ENCODE measurements at places on chromosomes 7 and 10.

- DNase-seq, result no peak
Observed at GRCh38 chr7:85114342-85114741, 72.5 kb downstream of the SEMA3D start.

GRCh38 chr10:69896606-69897231 is 95.0 kb downstream of the COL13A1 start:
- no peak for DNase-seq

- no peak for DNase-seq
Observed at GRCh38 chr10:71038091-71038633, 149.8 kb upstream of the PCBD1 start.

GRCh38 chr7:140922741-140923345 is 1.9 kb downstream of the BRAF start:
- no peak for DNase-seq

DNA sequence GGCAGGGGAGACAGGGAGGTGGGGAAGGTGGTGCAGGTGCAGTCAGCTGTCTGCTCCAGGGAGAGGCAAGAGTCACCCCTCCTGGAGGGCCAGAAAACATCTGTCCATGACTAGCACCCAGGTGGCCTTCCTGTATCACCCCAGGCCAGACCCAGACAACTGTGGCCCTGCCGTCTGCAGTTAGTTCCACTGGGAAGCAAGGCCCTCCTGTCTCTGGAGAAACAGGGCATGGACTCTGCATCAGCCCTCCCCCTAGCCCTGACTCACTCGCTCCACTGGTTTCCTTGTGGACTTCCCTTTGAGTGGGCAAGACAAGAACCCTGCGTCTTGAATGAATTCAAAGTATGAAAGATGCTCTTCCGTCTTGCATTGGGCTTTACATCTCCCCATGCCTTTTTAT is 12.6 kb downstream of the TBATA start:
- DNase-seq, result no peak

DNA sequence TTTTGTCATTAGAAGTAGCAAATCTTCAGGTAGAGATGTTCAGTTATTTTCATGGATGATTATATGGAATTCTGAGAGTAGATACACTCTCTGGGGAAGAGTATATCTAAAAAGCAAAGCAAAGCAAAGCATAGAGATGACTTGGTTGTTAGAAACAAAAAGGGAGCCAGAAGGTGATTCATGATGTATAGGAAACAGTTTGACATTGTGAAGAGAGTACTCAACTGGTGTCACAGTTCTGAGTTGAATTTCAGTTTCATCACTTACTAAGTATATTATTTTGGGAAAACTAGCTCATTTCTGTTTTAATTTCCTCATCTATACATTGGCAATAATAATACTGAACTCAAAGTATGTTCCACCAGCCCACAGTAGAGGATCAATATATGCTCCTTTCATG is 86.8 kb downstream of the SEMA3C start:
- no peak for DNase-seq

DNA sequence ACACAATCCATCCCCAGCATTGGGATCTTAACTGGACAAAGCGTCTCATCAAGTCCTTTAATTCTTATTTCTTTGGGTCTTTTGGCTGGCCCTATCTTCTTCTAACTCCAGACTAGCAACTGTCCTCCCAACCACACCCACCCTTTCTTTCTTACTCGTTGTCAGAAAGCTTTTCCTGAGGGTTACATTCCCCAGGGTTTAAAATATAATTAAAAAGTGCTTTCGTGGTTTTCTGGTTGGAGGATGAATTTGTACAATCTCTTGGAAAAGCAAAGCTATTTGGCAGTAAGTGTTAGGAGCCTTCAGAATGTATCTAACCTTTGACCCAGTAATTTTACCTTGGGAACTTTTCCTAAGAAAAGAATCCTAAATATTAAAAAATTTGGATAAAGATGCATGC is 10.4 kb upstream of the ITGB8 start:
- no peak for DNase-seq

GRCh38 chr7:44631458-44632115 is 25.2 kb downstream of the OGDH start:
- DNase-seq, result no peak

GRCh38 chr10:70503776-70504175 is 25.2 kb downstream of the PALD1 start:
- no peak for DNase-seq

DNA sequence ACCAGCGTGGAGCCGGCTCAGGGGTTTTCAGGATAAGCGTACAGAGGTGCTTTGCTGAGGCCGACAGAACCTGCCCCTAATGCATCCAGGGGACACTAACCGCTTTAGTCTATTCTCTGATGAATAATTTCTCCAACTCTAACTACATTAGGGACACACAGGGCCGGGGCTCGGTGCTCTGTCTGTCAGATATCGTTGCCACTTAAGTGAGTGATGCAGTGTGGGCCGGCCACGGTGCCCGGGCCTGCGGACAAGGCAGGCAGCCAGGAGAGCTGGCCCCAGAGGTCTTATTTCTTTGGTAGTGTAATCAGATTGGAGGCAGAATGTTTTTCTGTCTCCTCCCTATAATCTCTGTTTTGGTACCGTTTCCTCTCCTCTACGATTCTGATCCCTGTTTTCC is 62.7 kb downstream of the ADRA2A start:
- no peak for DNase-seq

GRCh38 chr10:49325131-49325915 is 26.4 kb downstream of the C10orf71 start:
- no peak for DNase-seq

- DNase-seq, result no peak
Observed at GRCh38 chr7:128201067-128201689, 39.9 kb upstream of the LEP start.

- DNase-seq, result no peak
Observed at GRCh38 chr7:102429141-102429899, 4.1 kb upstream of the ORAI2 start.

DNA sequence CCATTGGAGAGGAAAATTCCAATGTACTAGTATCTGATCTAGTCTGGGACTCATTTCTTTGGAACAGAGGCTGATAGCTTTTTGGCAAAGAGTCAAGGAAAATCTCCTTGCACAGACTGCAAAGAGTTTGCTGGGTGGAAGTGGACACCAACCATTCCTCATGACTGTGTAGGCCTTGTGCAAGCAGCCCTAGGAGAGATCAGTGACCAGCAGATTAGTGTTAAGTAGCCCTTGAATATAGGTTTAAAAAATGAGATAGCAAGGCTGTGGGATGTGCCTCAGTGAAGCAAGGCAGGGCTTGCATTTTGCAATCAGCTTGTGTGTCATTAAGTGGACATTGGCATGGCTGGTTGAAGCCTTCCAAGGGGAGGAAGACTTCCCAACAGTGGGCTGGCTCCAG is 341.6 kb downstream of the PLXNA4 start:
- no peak for DNase-seq

- peak; percentile 16 for DNase-seq
Observed at GRCh38 chr10:131841131-131841660, 59.6 kb upstream of the PPP2R2D start.

DNA sequence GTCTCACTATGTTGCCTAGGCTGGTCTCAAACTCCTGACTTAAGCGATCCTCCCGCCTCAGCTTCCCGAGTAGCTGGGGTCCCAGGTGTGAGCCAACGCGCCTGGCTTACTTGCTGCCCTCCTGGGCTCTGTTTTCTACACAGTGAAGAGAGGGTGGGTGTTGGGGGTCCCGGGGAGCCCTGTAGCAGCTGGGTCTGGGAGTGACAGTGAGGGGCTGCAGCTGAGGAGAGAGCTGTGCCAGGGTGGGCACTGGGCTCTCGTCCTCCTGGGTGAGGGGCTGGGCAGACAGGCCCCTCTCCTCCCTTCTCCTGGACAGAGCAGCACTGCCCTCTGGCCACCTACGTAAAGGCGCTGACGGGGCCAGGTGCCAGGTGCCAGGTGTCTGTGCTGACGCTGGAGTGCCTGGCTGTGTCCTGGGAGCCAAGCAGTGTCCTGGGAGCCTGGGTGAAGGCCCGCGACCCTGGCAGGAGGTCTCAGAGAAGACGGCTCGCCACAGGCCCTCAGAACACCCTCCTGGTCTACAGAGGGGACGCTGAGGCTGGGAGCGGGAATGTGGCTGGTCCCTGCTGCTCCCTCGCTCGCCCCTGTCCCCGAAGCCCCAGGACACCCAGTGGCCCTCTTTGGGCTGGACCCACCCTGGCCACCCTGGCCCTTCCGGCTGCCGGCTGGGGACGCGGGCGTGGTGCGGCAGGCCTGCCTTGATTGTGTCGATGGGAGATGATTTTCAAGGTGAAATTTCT is 35.6 kb downstream of the UNCX start:
- peak; percentile 34 for DNase-seq

GRCh38 chr7:37150856-37151255 is 297.8 kb downstream of the ELMO1 start:
- DNase-seq, result no peak

- no peak for DNase-seq
Observed at GRCh38 chr7:46654546-46655443, 733.7 kb upstream of the IGFBP3 start.

DNA sequence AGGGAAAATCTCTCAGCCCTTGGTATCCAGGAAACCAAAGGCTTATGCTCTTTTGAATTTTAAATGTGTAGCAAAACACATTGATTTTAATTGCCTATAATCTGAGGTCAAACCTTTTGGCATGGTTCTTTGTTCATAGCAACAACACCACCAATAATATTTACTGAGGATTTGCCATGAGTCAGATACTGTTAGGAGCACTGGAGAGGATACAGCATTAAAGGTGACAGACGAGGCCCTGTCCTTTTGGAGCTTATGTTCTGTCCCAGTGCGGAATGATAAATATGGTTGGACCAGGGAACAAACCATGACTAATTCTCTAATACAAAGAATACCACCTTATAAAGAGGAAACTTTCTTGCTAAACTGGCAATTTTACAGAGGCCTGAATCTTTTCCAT is 176.6 kb downstream of the CTNNA3 start:
- DNase-seq, result no peak

DNA sequence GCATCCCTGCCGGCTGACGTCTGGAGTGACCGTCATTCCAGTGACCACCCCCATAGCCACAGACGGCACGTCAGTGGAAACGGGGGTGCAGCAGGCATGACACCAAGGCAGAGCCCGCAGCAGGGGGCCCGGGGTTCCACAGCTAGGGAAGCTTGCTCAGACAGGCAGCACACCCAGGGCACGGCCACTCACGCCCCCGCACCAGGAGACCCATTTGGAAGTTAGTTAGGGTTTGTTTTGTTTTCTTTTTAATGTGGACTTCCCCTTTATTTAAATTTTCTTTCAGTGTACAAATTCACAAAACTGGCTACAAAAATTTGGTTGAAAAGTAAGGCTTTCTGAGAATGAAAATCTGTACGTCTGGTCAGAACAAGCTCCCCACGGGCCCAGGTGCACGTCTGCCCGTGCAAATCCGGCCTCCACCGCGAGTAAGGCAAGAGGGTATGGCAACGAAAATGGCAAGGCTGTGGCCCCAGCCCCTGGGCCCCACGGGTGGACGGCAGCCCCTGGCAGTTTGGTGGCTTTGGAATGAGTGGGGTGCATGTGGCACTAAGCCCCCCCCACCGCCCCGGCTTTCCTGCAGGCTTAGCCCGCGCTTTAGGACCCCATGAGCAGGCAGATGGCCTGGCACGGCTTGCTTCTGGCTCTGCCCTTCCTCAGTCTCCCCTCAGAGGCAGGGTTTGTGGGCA is 124.2 kb downstream of the FAM53B start:
- DNase-seq, result no peak

DNA sequence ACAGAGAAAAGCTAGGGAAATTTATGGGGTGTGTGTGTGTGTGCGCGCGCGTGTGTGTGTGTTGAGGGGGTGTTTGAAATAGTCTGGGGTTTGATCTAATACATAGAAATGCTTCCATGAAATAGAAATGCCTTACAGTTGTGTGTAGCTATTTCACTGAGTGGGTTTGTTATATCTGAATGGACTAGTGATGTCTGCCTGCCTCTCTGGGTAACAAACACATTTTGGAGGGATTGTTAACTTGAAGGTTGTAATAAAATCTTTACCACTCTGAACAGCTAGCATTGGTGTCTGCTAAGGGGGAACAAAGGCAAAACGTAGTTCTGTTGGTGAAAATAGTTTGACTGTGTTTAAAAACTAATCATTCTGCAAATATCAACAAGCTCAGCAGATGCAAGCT is 509.3 kb downstream of the LRMDA start:
- no peak for DNase-seq

Measured in lower lobe of right lung (tissue), 2 donors.